ENCODE measurements at places on chromosomes 2 and 18.

- no peak for DNase-seq
Measured at GRCh38 chr2:119112770-119113488, 45.6 kb downstream of the C1QL2 start.

DNA sequence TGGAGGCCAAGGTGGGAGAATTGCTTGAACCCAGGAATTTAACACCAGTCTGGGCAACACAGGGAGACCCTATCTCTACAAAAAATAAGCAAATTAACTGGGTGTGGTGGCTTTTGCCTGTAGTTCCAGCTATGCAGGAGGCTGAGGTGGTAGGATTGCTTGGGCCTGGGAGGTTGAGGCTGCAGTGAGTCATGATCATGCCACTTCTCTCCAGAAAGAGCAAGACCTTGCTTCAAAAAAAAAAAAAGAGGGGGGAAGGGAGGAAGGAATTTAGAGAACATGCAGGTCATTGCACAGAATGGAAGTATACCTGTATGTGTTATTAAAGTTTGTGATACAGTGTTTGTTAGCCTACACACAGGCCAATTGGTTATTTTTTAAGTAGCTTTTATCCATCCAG lies 25.8 kb downstream of the PKP4 start:
- DNase-seq, result no peak

GRCh38 chr2:86338778-86339295 lies 1.4 kb upstream of the REEP1 start:
- DNase-seq, result no peak

GRCh38 chr2:181810823-181811695 lies 80.5 kb upstream of the ITPRID2 start:
- DNase-seq, result peak; percentile 95

DNA sequence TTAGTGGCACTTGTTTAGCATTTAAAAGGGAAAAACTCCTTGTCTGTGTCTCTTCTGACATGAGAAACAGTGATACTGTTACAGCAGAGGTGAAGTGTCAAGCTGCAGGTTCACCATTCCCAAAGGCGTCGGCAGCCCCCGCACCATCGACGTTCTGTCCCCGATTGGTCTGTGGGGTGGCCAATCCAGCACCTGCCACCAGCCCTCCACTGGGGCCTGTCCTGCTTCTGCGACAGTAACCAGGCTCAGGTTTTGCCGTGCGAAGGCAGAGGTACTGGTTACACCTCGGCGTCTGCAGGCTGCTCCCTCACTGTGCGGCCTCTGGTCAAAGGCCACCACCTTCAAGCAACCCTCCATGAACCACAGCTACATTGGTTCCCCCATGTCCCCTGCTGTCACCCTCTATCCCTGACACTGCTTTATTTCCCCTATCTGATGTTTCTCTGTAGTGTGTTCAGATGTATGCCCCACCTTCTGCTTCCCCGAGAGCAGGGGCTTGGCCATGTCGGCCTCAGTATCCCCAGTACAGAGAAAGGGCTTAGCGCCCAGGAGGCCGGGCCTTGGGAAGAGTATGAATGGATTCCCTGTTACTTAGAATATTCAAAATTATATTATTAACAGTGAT lies 8.6 kb upstream of the ESPNL start:
- DNase-seq, result no peak

- peak; percentile 75 for DNase-seq
Measured at GRCh38 chr2:88053296-88053695, 2.3 kb downstream of the KRCC1 start.

GRCh38 chr2:102839668-102840388 lies 78.0 kb downstream of the TMEM182 start:
- DNase-seq, result peak; percentile 57

DNA sequence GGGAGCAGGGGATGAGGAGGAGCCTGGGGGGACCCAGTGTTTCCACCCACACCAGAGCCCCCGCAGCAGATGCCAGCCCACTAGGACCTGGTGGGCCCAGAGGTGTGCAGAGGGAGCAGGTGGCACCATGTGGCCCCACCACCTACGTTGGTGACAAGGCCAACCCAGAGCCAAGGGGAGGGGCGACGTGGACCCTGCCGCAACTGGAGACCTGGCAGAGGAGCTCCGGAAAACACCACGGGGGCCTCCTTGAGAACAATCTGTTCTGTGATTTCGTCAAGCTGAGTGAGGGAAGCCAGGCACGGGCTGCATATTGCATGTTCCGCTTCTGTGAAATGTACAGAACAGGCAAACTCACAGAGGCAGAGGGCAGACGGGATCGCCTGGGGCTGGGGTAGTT lies 49.1 kb upstream of the GPC1 start:
- no peak for DNase-seq

DNA sequence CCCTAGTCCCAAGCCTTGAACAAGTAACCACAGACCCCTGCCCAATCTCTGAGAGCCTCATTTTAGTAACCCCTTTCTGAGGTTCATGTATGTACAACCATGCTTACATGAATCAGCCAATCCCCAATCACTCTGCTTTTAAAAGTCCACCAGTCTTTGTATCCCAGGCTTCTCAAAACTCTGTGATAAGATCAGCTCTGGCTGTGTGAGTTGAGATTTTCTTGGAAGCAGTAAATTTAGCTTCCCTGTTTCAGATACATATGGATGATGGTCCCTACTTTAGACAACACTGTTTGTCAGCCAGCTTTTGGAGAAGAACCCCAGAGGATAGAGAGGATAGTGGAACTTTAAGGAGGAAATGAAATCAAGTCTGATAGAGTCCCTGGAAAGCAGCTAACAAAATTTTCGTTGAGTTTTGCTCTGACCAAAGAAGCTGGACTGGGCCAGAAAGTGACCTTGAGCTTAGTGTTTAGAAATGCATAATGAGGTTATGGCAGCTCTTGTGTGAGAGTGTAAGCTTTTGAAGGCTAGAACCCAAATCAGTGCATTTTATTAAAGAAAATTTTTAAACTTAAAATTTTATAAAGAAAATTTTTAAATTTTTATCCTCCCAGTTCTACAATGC lies 3.7 kb downstream of the ADNP2 start:
- peak; percentile 20 for DNase-seq

DNA sequence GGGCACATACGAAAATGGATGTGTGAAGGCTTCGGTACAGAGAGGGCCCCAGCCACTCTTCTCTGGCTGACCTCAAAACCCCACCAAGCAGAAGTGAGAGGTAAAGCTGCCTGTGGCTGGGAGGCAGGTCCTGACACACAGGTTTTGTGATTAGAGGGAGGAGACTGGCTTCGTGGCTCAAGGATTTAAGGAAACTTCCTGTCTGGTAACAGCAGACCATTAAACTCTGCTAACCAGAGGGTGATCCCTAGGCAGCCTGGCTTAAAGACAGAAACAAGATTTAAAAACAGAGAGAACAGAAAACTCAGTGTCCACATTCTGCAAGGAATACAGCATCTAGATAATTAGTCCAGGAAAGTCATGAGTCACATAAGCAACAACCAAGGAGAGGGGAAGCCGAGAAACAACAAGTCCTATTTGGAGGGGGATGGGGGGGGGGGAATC lies 101.9 kb downstream of the NFATC1 start:
- no peak for DNase-seq
